ENCODE measurements at places on chromosomes 5 and 9. TPM values are rescaled to one million over a fixed set of nuclear protein-coding genes. Genes with fewer than 3 reads are reported as not detected.

Gene NCS1
- total RNA-seq, result 3.6 TPM

- no peak overlapping the region for H3K27ac ChIP-seq
- H3K27me3 ChIP-seq, result peaks cover 7% of the 10 kb centered on the region
- no peak for DNase-seq
- H3K4me1 ChIP-seq, result no peaks in the 10 kb centered on the region
- H3K36me3 ChIP-seq, result no peaks in the 10 kb centered on the region
Measured at GRCh38 chr5:76710991-76711390, 4.9 kb upstream of the F2R start.

Gene GNA14
- 4.8 TPM for total RNA-seq

- H3K4me3 ChIP-seq, result no peak overlapping the region
- H3K4me1 ChIP-seq, result no peaks in the 10 kb centered on the region
- H3K36me3 ChIP-seq, result no peaks in the 10 kb centered on the region
- H3K27me3 ChIP-seq, result no peaks in the 10 kb centered on the region
- H3K27ac ChIP-seq, result no peak overlapping the region
- no peak for DNase-seq
Measured at GRCh38 chr5:103228588-103228987, 30.0 kb upstream of the MACIR start.

GRCh38 chr9:82404196-82404870, 415.8 kb downstream of the SPATA31D1 start:
- H3K4me3 ChIP-seq, result no peak overlapping the region
- no peaks in the 10 kb centered on the region for H3K4me1 ChIP-seq
- H3K36me3 ChIP-seq, result no peaks in the 10 kb centered on the region
- H3K27ac ChIP-seq, result no peak overlapping the region

DNA sequence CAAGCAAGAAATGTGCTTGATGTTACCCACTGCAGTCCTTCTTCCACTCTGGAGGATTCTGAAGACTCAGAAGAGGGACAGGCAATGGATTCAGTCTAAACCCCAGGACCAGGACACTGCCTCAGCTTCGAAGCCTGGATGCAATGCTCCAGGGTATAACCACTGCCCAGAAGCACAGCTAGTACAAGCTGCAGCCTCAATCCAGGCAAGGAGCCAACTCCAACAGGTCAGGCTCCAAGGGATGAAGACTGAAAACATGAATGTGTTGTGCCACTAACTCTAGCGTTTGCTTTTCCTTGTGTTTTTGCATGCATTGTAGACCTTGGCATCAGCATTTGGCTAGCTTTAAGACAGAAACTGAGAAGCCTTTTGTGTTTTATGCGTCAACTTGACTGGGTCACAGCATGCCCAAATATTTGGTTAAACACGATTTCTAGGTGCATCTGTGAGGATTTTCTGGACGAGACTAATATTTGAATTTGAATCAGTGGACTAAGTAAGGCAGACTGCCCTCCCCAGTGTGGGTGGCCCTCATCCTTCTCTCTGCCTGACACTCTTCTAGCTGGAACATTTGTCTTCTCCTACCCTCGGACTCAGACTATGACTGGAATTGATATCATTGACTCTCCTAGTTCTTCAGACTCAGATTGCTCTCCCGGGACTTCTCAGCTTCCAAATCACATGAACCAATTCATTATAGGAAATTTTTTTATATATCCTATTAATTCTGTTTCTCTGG, 20.5 kb upstream of the GPX3 start:
- H3K4me1 ChIP-seq, result peaks cover 14% of the 10 kb centered on the region
- DNase-seq, result peak; percentile 49
- no peaks in the 10 kb centered on the region for H3K36me3 ChIP-seq
- no peaks in the 10 kb centered on the region for H3K27me3 ChIP-seq

Gene SUB1
- total RNA-seq, result 190 TPM

- no peaks in the 10 kb centered on the region for H3K36me3 ChIP-seq
- H3K27ac ChIP-seq, result no peak overlapping the region
Measured at GRCh38 chr5:55829956-55830355, 21.2 kb upstream of the IL31RA start.

GRCh38 chr5:167678481-167678880, 613.0 kb upstream of the WWC1 start:
- H3K27ac ChIP-seq, result no peak overlapping the region
- DNase-seq, result no peak
- H3K36me3 ChIP-seq, result no peaks in the 10 kb centered on the region
- no peaks in the 10 kb centered on the region for H3K27me3 ChIP-seq

- no peak overlapping the region for H3K4me3 ChIP-seq
- DNase-seq, result peak; percentile 16
- no peaks in the 10 kb centered on the region for H3K27me3 ChIP-seq
- no peak overlapping the region for H3K27ac ChIP-seq
- H3K4me1 ChIP-seq, result no peaks in the 10 kb centered on the region
Measured at GRCh38 chr5:159133041-159133741, 33.5 kb upstream of the EBF1 start.

GRCh38 chr9:134461426-134461982, 135.2 kb downstream of the RXRA start:
- H3K36me3 ChIP-seq, result no peaks in the 10 kb centered on the region
- H3K4me1 ChIP-seq, result peaks cover 23% of the 10 kb centered on the region
- DNase-seq, result no peak
- no peak overlapping the region for H3K4me3 ChIP-seq
- no peak overlapping the region for H3K27ac ChIP-seq

DNA sequence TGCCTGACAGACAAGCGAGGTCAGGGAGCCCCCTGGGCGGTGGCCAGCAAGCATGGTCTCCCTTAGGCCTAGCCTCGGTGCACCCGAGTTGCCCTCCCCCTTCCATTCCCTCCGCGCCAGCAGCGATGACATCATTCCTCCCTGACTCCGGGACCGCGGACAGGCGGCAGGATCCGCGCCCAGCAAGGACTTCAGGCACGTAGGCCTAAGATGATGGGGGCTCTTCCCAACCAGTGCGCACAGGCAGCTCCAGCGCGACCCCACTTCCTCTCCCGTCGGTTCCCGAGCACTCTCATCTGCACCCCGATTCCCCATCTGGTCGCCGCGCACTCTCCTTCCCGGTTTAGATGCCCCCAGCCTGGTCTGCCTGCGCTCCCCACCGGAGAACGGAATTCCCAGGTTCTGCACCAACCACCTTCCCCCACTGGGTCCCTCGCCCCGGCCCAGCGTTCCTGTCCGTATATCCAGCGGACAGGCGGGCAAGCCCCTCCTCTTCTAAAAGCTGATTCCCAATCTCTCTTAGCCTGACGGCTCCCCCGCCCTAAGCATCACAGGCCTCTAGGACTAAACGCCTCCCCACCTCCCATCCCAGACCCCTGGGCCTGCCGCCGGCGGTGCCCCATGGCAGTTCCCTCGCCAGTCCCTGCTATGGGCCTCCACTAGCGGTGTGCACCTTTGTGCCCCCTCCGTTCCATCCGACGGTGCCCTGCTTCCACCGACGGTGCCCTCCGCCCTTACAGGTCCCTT, 931 bp downstream of the FAM219A start:
- H3K4me3 ChIP-seq, result peak overlapping the region; percentile 72
- H3K36me3 ChIP-seq, result no peaks in the 10 kb centered on the region
- peak overlapping the region; percentile 88 for H3K27ac ChIP-seq
- H3K27me3 ChIP-seq, result no peaks in the 10 kb centered on the region
- peaks cover 60% of the 10 kb centered on the region for H3K4me1 ChIP-seq

Gene INSYN2B
- total RNA-seq, result not detected

DNA sequence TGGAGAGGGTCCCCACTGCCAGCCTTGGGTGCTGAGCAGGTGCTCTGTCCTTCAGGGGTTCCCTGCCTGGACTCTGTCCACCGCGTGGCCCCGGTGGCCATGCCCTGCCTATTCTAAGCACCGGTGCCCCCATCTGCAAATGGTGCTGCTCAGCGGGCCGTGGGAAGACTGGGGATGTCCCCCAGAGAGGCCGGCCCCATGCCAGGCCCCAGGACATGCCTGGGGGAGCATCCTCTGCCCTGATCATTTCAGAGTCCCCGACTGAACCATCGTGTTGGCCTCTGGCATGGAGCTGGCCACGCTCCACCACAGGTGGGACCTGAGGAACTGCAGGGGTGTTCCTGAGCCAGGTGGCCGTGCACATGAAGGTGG, 64.7 kb downstream of the RXRA start:
- H3K4me1 ChIP-seq, result peaks cover 98% of the 10 kb centered on the region
- no peaks in the 10 kb centered on the region for H3K36me3 ChIP-seq
- H3K27ac ChIP-seq, result no peak overlapping the region

Gene PCDHA9
- not detected for total RNA-seq

Gene ASPN
- 6.0 TPM for total RNA-seq

GRCh38 chr9:120424248-120424647, 155.7 kb downstream of the CDK5RAP2 start:
- H3K36me3 ChIP-seq, result no peaks in the 10 kb centered on the region
- H3K4me1 ChIP-seq, result no peaks in the 10 kb centered on the region
- H3K27me3 ChIP-seq, result no peaks in the 10 kb centered on the region
- no peak for DNase-seq

GRCh38 chr5:136222580-136223235, 29.7 kb upstream of the SMIM32 start:
- DNase-seq, result no peak
- no peak overlapping the region for H3K4me3 ChIP-seq
- H3K27ac ChIP-seq, result no peak overlapping the region
- H3K4me1 ChIP-seq, result no peaks in the 10 kb centered on the region
- no peaks in the 10 kb centered on the region for H3K36me3 ChIP-seq

GRCh38 chr9:135075234-135076142, 12.0 kb upstream of the OLFM1 start:
- no peak overlapping the region for H3K27ac ChIP-seq
- H3K4me3 ChIP-seq, result peak overlapping the region; percentile 43
- H3K27me3 ChIP-seq, result no peaks in the 10 kb centered on the region
- H3K36me3 ChIP-seq, result no peaks in the 10 kb centered on the region
- no peaks in the 10 kb centered on the region for H3K4me1 ChIP-seq

DNA sequence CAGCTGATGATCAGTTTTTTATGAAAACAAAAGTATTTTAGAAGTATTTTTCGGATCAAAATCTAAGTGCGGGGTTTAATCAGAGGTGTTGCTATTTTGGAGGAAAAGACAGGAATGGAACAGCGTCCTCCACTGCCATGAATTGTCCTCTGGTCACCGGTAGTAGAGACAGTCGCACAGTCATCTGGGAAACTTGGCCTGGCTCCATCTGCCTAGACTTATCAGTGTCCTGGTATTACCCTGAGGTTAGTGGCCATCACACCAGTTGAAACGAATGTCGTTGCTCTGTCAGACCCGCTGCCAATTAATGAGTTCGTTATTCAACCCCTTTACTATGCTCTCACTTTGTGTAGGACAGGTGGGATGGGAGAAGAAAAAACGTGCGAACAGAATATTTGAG, 8.2 kb downstream of the TLX3 start:
- H3K4me3 ChIP-seq, result no peak overlapping the region
- DNase-seq, result no peak
- H3K4me1 ChIP-seq, result peaks cover 5% of the 10 kb centered on the region
- no peaks in the 10 kb centered on the region for H3K36me3 ChIP-seq

Gene ECM2
- total RNA-seq, result 4.2 TPM

DNA sequence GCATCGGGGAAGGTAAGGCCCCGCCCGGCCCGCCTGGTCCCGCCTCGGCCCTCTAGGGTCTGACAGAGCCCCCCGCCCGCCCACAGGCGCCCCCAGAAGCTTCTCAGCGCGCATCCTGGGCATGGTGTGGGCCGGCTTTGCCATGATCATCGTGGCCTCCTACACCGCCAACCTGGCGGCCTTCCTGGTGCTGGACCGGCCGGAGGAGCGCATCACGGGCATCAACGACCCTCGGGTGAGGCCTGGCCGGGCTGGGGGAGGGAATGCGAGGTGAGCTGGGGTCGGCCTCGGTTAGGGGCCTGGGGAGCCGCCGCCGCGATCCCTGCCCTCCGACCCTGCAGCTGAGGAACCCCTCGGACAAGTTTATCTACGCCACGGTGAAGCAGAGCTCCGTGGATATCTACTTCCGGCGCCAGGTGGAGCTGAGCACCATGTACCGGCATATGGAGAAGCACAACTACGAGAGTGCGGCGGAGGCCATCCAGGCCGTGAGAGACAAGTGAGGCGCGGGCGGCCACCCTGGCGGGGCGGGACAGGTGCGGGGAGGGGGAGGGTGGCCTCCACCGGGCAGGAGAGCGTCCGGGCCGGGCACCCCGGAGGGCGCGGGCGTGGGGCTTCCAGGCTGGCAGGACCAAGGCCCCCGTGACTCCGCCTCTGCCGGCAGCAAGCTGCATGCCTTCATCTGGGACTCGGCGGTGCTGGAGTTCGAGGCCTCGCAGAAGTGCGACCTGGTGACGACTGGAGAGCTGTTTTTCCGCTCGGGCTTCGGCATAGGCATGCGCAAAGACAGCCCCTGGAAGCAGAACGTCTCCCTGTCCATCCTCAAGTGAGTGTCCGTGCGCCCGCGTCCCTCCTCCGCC, 7.1 kb downstream of the LRRC26 start:
- peaks cover 99% of the 10 kb centered on the region for H3K27me3 ChIP-seq
- peaks cover 21% of the 10 kb centered on the region for H3K4me1 ChIP-seq
- no peak overlapping the region for H3K27ac ChIP-seq

DNA sequence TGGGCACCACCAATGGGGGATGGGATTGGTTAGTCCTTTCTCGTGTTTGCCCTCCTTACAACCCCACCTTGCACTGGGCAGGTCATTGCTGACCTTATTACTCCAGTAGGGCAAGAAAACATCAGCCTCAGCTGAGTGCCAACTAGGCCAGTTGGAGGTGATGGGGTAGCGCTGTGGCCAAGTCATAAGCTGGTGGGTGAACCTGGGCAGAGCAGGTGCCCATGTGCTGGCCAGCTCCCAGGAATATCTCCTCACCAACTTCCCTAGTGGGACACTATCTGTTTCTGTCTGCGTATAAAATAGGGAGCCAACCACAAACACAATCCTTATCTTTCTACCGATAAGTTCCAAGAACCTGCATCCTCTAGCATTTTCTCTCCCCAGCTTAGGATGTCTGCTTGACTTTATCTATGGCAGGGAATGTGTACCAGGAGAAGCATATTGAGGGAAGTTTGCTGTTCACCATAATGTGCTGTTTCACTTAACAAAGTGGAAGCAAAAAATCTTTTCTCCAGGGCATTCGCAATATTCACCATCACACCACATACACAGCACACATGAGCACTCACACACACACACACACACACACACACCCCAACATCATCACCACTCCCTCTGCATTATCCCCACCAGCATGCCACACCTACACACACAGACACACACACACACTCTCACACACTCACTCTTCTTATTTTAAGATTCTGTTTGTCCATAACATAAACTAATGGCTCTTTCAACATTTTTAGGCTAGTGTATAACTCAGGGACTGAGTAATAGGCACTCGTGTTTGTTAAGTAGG, 390.0 kb downstream of the ENC1 start:
- H3K36me3 ChIP-seq, result no peaks in the 10 kb centered on the region
- no peak overlapping the region for H3K27ac ChIP-seq
- no peak for DNase-seq

- peaks cover 20% of the 10 kb centered on the region for H3K36me3 ChIP-seq
- peaks cover 13% of the 10 kb centered on the region for H3K4me1 ChIP-seq
- peak within 1 kb of the TSS; percentile 62 for H3K4me3 ChIP-seq
Measured at GRCh38 chr5:150155258-150156026, at the start of gene PDGFRB. Gene PDGFRB, minus strand, starts transcription at chr5:150155845. Its CDS starts 18,798 bp downstream, at chr5:150137047.

- H3K4me1 ChIP-seq, result no peaks in the 10 kb centered on the region
- peak; percentile 48 for DNase-seq
- peaks cover 12% of the 10 kb centered on the region for H3K27me3 ChIP-seq
- no peaks in the 10 kb centered on the region for H3K36me3 ChIP-seq
- H3K27ac ChIP-seq, result no peak overlapping the region
Measured at GRCh38 chr5:181133610-181134231, 2.8 kb upstream of the OR2V1 start.

Measured in heart right ventricle (tissue), 16 donors.